ENCODE measurements at places on chromosomes 11 and 22. TPM values are rescaled to one million over a fixed set of nuclear protein-coding genes. Genes with fewer than 3 reads are reported as not detected.

SYT7 gene
- 1.5 TPM for total RNA-seq

LSP1 gene
- total RNA-seq = 1.2 TPM

RAB36 gene
- 5.9 TPM for total RNA-seq

APOL1 gene
- total RNA-seq = 2.3 TPM

CLCF1 gene
- 10.0 TPM for total RNA-seq

SCUBE2 gene
- 0.26 TPM for total RNA-seq

GDPD4 gene
- not detected for total RNA-seq

ZNF408 gene
- 13.1 TPM for total RNA-seq

C11orf16 gene
- total RNA-seq = not detected

SYT8 gene
- not detected for total RNA-seq

SEPTIN3 gene
- 0.40 TPM for total RNA-seq

PGA5 gene
- total RNA-seq = not detected

VPREB1 gene
- not detected for total RNA-seq

OR8D1 gene
- under 0.01 TPM for total RNA-seq

SPON1 gene
- 0.65 TPM for total RNA-seq

SNAP29 gene
- 11.5 TPM for total RNA-seq

FZD4 gene
- 5.8 TPM for total RNA-seq

A4GALT gene
- 14.6 TPM for total RNA-seq

ROBO3 gene
- 23.5 TPM for total RNA-seq

OR52E8 gene
- total RNA-seq = not detected

SVIP gene
- 3.0 TPM for total RNA-seq

GAL3ST1 gene
- not detected for total RNA-seq

MOGAT2 gene
- total RNA-seq = not detected

MS4A6A gene
- not detected for total RNA-seq

TRIM3 gene
- total RNA-seq = 12.8 TPM

GLYAT gene
- total RNA-seq = not detected

TIMP3 gene
- 48.7 TPM for total RNA-seq

ST14 gene
- 0.32 TPM for total RNA-seq

TMEM126A gene
- 42.4 TPM for total RNA-seq

NLRP14 gene
- total RNA-seq = under 0.01 TPM

OAF gene
- total RNA-seq = 65.8 TPM

MMP1 gene
- 861 TPM for total RNA-seq

GRAMD1B gene
- total RNA-seq = 0.39 TPM

RIMBP3B gene
- under 0.01 TPM for total RNA-seq

CCDC73 gene
- not detected for total RNA-seq

LARGE1 gene
- total RNA-seq = 4.6 TPM

All from epithelial cell of alveolus of lung (primary cell).